Body of pancreas (tissue), 4 donors: ENCODE measurements at places on chromosomes 3 and 15. TPM values are rescaled to one million over a fixed set of nuclear protein-coding genes. Genes with fewer than 3 reads are reported as not detected.

The TMEM43 gene
- total RNA-seq = 38.4 TPM

DNA sequence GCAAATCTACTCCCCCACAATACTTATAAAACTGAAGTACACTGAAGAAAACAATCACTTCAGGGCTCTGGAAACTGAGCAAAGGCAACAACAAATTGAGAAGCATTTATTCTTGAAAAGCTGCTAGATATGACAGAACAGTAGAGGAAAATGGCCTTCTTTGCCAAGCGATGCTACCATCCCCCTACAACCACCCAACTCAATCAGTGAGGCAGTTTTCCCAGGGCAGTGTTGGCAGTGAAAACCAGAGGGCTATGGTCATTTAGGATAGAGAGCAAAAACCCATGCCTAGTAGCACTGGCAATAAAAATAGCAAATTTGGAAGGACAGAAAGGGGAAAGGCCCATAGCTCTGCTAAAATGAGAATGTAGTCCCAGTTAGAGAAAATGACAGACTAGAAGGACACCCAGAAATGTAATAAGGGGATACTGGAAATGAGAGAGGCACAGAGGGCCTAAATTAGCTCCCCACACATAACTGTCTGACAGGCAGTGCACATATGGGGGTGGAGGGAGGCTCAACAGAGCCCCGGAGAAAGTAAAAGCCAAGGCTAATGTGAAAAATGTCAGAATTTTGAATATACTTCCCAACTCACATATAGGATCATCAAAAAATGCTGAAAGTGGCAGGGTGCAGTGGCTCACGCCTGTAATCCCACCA is 143.5 kb downstream of the GSK3B start:
- no peak for DNase-seq
- no peak overlapping the region for H3K4me3 ChIP-seq
- peaks cover 8% of the 10 kb centered on the region for H3K4me1 ChIP-seq
- H3K36me3 ChIP-seq = no peaks in the 10 kb centered on the region

DNA sequence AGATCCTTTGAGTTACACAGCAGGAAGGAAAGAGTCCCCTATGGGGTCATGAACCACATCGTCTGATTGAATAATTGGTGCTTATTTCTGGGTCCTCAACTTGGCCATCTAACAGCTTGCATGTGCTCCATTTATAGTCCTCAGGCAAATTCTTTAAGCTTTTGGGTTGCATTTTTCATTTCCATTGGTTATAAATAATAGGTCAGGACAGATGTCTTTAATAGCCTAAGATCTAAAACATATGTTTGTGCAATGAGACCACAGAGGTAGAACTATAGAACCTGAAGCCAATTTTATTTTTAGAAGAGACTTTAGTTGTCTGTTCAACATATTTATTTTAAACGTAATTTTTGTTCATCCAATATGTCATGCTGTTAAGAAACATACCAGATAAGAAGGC is 43.2 kb downstream of the CD200R1L start:
- no peaks in the 10 kb centered on the region for H3K36me3 ChIP-seq
- no peak overlapping the region for H3K27ac ChIP-seq

DNA sequence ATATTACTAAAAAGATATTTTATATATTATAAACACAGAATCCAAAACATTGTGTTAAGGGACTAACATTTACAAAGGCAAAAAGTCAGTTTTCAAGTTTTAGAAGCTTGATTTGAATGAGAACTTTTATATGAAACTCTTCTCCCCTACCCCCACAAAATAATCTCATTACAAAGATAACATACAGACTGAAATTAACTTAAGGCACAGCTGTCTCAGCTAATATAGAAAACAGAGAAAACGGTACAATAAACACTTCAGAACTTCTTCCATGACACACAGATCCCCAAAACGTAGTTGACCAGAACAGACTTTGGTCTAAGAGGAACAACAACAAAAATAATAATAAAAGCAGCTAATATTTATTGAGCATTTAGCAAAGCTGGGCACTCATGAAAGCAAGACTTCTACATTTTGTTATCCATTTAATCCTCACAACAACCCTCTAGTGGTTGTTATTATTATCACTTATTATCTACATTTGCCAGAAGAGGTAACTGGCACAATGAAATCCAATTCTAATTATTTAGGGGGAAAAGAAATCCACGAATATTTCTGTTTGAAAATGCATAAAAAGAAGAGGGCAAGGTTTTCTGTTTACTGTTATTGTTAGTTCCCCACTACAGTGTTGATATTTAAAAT is 68.1 kb downstream of the PFN2 start:
- H3K27ac ChIP-seq = no peak overlapping the region
- H3K27me3 ChIP-seq = no peaks in the 10 kb centered on the region
- H3K36me3 ChIP-seq = no peaks in the 10 kb centered on the region
- no peak overlapping the region for H3K4me3 ChIP-seq

DNA sequence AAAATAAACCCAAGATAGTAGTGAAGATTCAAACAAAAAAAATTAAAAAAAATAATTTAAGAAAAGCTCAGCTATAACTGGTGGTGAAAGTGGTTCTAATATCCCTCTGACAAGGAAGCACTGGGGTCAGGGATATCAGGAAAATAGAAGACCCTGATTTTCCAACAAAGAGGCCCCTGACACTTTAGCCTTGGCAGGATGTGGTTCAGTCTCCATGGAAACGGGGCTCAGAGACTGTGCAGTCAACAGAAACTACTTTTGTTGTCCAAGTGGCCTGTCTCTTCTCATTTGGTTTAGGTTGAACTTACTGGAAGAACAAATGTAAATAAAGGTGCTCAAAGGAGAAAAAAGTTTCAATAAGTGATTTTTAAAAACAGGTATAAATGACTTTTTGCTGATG is 27.2 kb downstream of the INTS14 start:
- no peaks in the 10 kb centered on the region for H3K27me3 ChIP-seq
- no peak overlapping the region for H3K4me3 ChIP-seq
- H3K4me1 ChIP-seq = no peaks in the 10 kb centered on the region
- no peak overlapping the region for H3K27ac ChIP-seq

- no peak overlapping the region for H3K4me3 ChIP-seq
- H3K4me1 ChIP-seq = no peaks in the 10 kb centered on the region
- no peak for DNase-seq
- H3K27me3 ChIP-seq = no peaks in the 10 kb centered on the region
- no peaks in the 10 kb centered on the region for H3K36me3 ChIP-seq
Observed at GRCh38 chr3:134704556-134704955, 53.7 kb upstream of the KY start.

DNA sequence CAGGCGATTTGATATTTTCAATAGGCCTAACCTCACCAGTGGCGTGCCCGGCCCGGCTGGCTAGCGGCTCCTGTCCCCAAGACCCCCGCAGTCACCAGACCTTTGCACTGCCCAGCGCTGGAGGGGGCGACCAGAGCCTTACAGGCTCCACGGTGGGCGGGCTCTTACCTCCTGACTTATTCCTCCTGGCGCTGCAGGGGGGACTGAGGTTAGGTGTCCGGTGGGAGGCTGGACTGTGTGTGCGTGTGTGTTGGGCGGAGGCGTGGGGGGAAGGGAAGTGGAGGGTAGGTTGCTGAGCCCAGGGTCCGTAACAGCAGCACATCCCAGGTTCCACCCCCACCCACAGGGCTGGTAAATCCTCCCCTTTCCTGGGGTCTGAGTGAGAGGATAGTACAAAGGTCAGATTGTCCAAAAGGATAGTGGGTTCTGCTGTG is 27.5 kb upstream of the THRB start:
- H3K27ac ChIP-seq = no peak overlapping the region
- H3K27me3 ChIP-seq = no peaks in the 10 kb centered on the region
- peaks cover 18% of the 10 kb centered on the region for H3K4me1 ChIP-seq

- no peak overlapping the region for H3K4me3 ChIP-seq
- DNase-seq = no peak
- H3K27me3 ChIP-seq = no peaks in the 10 kb centered on the region
- no peaks in the 10 kb centered on the region for H3K4me1 ChIP-seq
- no peak overlapping the region for H3K27ac ChIP-seq
- H3K36me3 ChIP-seq = no peaks in the 10 kb centered on the region
Observed at GRCh38 chr15:75565062-75565970, 13.8 kb downstream of the PTPN9 start.

GRCh38 chr3:5891711-5892110 is 704.2 kb downstream of the EDEM1 start:
- H3K27ac ChIP-seq = no peak overlapping the region
- no peaks in the 10 kb centered on the region for H3K27me3 ChIP-seq
- H3K4me3 ChIP-seq = no peak overlapping the region
- H3K36me3 ChIP-seq = no peaks in the 10 kb centered on the region
- peaks cover 19% of the 10 kb centered on the region for H3K4me1 ChIP-seq
- no peak for DNase-seq

DNA sequence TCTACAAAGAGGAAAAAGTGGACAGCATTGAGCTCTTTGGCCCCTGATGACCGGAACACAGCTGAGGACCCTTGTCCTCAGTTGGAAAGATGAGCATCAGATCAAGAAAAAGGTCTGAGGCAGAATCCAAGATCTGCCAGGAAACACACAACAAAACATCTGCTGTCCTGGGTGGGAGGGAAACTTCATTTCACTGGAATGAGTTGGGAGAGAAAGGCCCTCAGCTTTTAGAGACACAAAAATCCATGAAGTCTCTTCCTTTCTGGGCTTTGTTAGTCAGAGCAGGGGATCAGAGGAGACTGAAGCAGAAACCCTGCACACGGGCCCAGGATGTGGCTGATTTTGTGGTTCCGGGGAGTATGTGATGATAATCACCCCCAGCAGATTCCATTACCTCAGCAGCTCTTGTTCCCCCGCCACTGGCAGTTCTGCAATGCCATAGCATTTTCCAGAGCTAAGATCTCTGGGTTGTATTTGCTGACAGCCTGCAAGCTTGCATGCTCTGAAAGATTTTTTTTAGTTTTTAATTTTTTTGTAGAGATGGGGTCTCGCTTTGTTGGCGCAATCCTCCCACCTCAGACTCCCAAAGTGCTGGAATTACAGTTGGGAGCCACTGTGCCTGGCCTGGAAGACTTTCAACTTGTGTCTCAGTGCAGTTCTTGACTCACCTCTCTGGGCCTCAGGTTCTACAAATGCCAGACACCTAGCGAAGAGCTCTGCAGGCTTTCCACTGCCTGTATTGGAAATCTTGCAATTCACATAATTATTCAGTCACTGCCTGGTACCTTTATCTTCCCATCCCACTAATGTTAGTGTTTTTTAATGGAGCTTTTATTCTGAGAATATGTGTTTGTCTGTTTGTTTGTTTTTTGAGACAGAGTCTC is 5.8 kb upstream of the TATDN2 start:
- H3K27ac ChIP-seq = no peak overlapping the region
- H3K4me3 ChIP-seq = no peak overlapping the region
- no peaks in the 10 kb centered on the region for H3K36me3 ChIP-seq
- no peaks in the 10 kb centered on the region for H3K4me1 ChIP-seq
- peak; percentile 16 for DNase-seq
